ENCODE measurements at places on chromosomes 1 and 21.

DNA sequence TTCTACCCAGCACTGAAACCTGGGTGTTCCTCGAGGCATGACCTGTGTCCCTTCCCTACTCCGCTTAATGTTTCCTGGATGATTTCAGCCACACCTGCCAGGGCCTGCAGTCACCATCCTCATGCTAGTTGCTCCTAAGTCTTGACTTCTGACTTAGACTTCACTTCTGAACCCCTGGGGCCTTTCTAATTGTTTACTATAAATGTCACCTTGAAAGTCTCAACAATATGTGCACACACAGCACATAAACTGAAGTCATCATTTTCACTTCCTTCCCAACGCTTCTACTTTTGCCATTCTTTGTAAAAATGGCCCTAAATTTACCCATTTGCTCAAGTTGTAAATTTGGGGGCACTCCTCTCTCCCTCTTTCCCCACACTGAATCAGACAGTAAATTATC, 141.1 kb downstream of the DYRK1A start:
- DNase-seq, result no peak

GRCh38 chr1:234979296-234980279, 149.0 kb downstream of the TOMM20 start:
- DNase-seq, result no peak

DNA sequence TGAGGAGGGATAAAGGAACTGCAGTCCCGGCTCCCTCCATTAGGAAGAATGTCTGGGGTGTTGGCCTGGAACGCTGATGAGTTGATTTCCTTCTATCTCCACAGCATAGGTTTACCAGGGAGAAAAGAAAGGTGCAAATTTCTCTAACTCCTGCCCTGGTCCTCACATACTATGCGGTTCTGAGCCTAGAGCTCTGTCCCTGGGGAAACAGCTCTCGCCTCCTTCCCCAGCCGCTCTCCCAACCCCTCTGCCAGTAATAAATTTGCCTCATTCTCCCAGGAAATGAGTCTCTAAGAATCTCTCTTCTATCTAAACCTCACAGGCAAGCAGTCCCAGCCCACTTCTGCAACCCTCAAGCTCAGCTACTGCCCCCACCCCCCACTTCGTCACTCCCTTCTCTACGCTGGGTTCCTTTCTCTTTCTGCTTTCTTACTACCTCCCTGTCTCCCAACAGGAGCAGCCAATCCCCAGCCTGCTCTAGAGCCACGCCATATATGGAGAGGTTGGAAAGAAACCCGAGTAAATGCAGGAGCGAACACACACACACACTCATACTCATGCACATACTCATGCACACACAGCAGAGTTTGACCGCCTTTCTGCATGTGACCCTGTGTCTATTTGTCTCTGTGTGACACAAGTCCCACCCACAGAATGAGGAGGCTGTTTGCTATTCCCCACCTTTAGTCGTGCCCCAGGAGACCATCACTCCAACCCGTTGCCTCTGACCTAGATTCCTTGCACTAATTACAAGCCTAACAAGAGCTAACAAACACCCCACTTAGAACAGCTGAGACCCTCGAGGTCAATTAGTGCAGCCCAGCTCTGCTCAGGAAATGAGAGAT, 13.4 kb downstream of the PLEKHO1 start:
- DNase-seq, result peak; percentile 48

- DNase-seq, result no peak
These were observed 8.4 kb downstream of the SLC35E2B start for GRCh38 chr1:1684031-1684681.

GRCh38 chr1:109259674-109260557, 10.6 kb downstream of the CELSR2 start:
- no peak for DNase-seq

DNA sequence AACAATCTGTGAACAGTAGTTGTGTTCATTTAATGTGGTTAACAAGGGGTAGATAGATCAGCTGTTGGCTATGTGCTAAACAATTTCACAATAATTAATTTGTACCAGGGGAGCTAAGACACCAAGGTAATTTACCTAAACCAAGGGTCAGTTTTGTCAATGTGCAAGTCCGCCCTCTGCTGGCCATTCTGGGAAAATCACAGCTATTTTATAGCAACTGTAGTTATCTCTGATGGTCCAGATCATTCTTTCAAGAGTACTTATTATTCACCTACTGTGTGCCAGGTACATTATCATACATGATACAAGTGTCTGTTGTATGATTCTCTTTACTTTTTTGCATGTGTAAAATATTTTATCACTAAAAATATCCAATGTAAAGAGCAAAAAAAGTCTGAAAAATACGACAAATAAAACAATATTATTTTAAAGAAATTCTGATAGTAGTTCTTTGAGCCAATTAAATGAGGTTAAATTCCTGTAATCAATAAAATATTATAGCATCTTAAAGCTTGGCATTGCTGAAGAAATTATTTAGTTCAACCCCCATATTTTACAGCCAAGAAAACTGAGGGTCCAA, 312.3 kb upstream of the FAM78B start:
- DNase-seq, result peak; percentile 25

DNA sequence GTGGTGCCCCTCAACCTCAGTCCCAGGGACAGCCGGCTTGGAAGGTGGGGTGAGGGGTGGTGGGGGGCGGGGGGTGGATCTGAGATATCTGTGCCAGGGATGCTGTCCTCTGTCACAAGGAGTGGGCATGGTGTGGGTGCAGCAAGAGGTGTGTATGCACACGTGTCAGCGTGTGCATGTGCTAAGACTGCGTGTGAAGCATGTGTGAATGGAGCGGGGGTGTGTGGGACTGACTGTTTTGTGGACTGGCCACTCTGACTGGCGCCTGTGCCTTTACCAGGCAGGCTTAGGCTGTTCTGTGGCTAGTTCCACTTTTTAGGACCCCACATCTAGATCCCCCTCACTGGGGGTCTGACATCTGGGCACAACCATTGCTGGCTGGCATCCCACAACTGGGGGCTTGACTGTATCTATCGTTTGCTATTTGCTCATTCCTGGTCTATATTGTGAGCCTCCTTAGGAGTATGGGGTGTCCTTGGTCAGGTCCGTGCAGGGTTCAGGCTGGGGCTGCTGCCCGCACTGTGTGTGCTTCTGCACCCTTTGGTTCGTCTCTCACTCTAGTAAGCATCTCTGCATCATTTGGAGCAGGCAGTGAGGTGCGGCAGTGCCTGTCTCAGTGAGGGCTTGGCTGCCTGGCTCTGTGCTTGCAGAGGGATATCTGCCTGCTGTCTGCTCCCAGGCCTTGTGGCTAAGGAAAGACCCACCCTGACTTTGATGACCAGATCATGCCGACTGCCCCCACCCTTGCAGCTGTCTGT, 1.9 kb downstream of the AMPD2 start:
- DNase-seq, result no peak

Measured in urothelium cell line (cell line).